ENCODE measurements at places on chromosomes 7 and 10. TPM values are rescaled to one million over a fixed set of nuclear protein-coding genes. Genes with fewer than 3 reads are reported as not detected.
A peak's percentile ranks its signal among the peaks of the same experiment; 100 is the strongest.

FOXK1 gene
- total RNA-seq, result 47.5 TPM

TMEM120A gene
- total RNA-seq, result 75.1 TPM

MMD2 gene
- not detected for total RNA-seq

- no peak overlapping the region for H3K4me3 ChIP-seq
- no peak overlapping the region for H3K27ac ChIP-seq
- H3K36me3 ChIP-seq, result no peaks in the 10 kb centered on the region
- H3K27me3 ChIP-seq, result no peaks in the 10 kb centered on the region
- no peak for DNase-seq
These were observed 428.0 kb upstream of the TPK1 start for GRCh38 chr7:145263886-145264285.

- H3K27me3 ChIP-seq, result no peaks in the 10 kb centered on the region
- H3K36me3 ChIP-seq, result no peaks in the 10 kb centered on the region
- peak; percentile 14 for DNase-seq
- H3K4me1 ChIP-seq, result no peaks in the 10 kb centered on the region
- H3K4me3 ChIP-seq, result no peak overlapping the region
- H3K27ac ChIP-seq, result no peak overlapping the region
These were observed 138.0 kb downstream of the DLG5 start for GRCh38 chr10:77788496-77789010.

GRCh38 chr7:44439926-44440325 lies 50.5 kb downstream of the NUDCD3 start:
- H3K27me3 ChIP-seq, result no peaks in the 10 kb centered on the region
- no peak overlapping the region for H3K27ac ChIP-seq
- no peaks in the 10 kb centered on the region for H3K4me1 ChIP-seq
- no peak for DNase-seq
